Stimulated activated CD4-positive, alpha-beta T cell treated with anti-CD3 and anti-CD28 coated beads, TNF-alpha, amount 100 ng/mL, for 1 hour (primary cell): ENCODE measurements at places on chromosomes 1 and 21.

DNA sequence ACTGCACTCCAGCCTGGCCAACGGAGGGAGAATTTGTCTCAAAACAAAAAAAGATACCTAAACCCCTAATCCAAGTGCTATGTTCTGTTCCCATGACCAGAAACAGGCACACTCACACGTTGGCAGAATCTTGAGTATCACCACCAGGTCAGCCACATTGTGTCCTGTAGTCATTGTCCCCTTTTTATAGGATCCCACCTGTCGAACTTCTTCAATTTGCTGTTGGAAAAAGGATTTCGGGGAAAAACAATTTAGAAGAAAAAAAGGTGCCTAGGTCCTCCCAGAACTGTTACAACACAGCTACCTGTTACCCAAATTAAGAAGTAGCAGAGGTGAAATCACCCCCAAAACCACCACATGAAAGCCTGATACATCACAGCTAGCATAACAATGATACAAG, 3.4 kb downstream of the ILF2 start:
- no peak for DNase-seq

DNA sequence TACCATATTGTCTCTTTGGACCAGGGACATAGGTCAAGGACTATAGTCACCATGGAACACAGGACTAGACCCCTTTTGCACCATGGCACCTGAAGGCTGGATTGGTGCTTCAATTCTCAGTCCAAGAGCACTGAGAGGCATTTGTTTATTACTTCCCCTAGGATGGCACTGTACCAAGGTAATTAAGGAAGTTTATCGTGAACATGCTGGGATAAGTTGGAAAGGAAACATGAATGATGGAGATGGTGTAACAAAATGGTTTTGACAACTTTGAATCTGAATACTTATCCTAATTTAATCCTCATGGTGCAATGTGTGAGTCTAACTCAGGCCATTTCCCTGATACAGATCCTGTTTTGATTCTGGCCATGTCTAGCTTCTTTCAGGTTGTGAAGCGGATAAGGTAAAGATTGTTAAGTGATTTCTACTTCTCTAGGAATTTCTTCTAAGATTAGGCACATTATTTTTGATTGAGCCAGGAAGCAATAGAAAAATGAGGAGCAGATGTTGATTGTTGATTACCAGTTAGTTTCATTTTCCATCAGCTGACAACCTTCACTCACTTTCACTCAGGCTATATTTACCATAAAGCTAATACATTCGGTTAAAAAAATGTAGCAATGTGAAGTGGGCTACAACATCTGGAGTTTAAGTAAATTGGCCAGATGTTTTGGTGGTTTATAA, 37.3 kb upstream of the SIPA1L2 start:
- no peak for DNase-seq

DNA sequence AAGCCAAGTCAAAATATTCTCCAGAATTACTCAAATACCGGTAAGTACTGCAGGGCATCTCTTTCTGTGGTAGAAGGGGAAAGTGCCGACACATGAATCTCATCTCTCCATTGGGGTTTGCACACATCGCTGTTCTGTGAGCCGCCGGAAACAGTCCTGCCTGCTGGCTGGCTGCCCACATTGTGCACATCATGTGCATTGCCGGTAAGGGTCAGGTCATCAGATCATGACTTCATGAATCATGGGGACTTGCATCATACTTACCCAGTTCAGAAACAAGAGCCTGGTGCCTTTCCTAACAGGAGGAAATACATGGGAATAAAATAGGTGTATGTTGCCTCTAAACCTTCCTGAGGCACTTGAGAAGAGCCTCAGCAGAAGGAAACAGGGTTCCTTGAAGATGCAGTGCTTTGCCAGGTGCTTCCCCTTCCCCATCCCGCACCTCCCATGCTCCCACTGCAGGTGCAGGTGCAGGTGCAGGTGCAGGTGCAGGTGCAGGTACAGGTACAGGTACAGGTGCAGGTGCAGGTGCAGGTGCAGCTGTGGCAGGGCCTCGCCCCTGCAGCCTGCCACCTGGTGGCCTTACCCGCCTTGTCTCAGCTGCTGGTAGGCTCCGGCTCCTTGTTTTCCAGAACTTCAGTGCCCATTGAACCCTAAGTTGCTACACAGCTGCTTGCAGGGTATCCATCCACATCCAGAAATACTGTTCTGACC, 26.5 kb downstream of the GPR137B start:
- no peak for DNase-seq

DNA sequence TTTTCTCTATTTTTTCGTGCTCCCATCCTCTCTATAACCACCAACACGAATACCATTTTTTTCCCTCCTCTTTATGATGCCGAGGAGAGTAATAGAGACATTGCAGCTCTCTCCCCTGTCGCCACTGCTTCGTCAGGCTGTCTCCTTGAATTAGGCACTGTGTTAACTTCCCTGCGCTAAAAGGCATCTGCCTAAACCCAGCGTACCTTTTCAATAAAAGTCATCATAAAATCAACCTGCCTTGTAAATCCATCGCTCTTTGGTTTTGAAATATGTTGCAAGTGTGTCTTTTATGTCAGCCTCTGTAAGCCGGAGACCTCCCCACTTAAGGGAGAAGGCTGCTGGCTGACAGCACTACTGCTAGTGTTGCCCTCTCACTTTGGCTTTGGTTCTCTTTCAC, 8.7 kb downstream of the RNF220 start:
- DNase-seq: no peak

- DNase-seq: no peak
Observed at GRCh38 chr1:54122135-54122751, 30.6 kb downstream of the CDCP2 start.

- no peak for DNase-seq
Observed at GRCh38 chr1:219794085-219794743, 134.1 kb downstream of the SLC30A10 start.

- DNase-seq: no peak
Observed at GRCh38 chr1:26775666-26776065, 12.1 kb upstream of the PIGV start.

DNA sequence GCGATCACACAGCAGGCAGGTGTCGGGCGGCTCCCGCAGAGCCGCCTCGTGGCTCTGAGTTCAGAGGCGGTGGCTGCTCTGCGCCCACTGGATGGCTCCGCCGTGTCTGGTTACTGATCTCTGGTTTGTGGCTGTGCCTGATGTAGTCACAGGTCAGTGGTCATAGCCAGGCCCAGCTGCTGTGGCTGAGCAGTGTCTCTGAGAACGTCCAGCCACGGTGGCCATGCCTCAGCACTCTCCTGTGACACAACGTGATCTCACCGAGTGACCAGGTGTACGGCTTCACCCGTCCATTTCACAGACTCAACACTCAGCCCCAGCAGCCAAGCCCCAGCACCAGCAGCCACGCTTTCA, 61.2 kb downstream of the KCNN3 start:
- DNase-seq: no peak

GRCh38 chr1:46682064-46682463, 10.4 kb downstream of the TEX38 start:
- DNase-seq: no peak

GRCh38 chr1:78045563-78045925, 222 bp upstream of the GIPC2 start:
- no peak for DNase-seq

- no peak for DNase-seq
Observed at GRCh38 chr1:221069178-221069903, 190.1 kb downstream of the HLX start.

DNA sequence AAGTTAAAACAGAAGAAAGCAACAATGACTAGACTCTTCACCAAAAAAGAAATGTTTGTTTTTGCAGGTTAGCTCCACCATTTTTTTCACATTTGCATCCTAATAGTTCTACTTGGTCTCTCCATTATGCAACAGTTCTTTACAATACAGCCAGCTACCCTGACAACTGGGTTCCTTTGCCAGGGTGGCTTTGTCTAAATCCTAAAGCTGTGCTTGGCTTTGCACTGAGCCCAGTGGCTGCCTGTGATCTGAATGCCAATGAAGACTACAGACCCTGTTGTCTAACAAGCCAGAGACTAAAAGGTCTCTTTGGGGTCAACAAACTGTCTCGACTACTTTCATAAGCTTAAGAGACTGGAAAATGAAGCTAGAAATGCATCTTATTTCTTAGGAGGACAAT, 112.0 kb downstream of the AKT3 start:
- DNase-seq: no peak

- no peak for DNase-seq
Observed at GRCh38 chr21:33943293-33943692, 27.7 kb upstream of the ATP5PO start.

- DNase-seq: no peak
Observed at GRCh38 chr1:234665975-234666605, 56.1 kb upstream of the IRF2BP2 start.

- no peak for DNase-seq
Observed at GRCh38 chr1:117606649-117607430, 992 bp downstream of the TENT5C start.

DNA sequence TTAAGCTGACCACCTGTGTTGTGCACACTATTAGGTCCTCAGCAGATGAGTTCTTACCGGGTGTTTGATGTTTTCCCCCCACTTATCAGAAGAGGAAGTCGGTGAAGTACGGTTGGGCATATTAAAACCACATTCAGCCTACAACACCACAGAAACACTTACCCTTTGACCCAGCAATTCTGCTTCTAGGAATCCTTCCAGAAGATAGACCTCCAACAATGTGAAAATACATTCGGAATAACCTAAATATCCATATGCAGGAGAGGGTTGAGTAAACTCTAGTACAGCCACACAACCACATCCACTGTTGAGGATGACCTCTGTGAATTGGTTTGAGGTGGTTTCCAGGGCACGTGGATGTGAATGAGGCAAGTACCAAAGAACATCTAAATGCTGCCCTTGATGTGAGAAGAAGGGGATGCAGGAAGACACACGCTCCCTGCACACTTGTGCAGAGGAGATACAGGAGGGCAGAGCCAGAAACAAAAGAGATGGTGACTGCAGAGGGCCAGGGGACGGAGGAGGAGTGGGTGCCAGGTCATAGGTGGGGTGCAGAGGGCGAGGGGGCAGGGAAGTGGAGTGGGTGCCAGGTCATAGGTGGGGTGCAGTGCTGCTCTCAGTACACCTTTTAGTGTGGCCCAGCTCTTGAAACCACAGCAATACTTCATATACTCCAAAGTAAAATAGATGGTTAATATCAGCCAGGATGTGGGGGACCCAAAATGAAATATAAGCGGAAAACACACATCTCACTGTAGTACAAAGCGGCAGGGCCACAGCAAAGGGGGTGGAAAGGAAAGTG, 12.8 kb downstream of the ADARB1 start:
- no peak for DNase-seq

DNA sequence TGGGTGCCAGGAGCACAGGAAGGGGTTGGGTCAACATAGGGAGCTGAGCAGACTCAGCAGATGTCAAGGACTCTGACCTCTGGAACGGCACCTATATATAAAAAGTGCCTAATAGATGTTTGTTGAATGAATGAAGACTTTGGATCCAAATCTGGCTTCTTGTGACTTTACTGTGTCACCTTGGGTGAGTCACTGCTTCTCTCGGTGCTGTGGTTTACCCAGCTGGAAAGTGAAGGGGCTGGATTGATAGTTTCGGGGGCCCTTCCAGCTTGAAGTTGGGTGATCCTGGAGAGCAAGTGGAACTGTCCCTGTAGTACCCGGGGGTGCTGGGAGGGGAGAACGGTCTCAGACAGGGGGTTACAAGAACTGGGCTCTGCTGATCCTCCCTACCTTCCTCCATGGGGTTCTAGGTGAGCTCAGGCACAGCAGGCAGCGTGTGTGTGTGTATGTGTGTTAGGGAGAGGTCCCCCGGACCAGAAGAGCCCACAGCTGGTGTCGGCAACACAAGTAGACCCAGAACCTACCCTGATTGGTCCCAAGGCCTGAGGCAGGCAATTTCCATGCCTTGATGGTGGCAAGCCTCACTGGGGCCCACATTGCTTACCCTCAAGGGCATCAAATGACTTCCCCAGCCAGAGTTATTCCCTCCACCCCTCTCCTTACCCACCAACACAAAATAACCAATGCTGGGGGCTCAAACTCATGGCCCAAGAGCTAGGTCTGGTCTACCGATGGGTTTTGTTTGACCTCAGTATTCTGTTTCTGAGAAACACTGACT, 5.5 kb upstream of the PADI1 start:
- no peak for DNase-seq
